ENCODE measurements at places on chromosomes 1 and 21.

- DNase-seq = no peak
Measured at GRCh38 chr21:25643486-25643885, 4.4 kb downstream of the JAM2 start.

DNA sequence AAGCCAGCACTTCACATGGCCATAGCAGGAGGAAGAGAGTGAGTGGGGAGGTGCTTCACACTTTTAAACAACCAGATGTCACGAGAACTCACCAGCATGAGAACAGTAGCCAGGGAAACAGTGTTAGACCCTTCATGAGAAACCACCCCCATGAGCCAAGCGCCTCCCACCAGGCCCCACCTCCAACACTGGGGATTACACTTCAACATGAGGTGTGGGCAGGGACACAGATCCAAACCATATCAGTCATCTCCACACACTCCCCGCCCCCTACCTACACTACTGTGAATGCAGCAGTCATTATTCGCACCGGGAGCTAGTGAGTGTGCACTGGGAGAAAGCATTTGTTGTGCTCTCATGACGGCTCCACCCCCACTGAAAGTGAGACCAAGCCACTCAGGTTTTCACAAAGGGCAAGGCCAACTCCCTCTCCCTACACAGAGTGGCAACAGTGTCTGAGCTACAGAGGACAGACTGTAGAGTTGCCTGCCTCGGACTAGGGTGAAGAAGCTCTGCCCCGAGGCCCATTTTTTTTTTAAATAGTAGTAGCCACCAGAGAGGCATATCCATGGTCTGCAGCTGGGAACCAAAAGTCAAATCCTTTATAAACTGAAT lies 125.6 kb downstream of the BARHL2 start:
- no peak for DNase-seq

- no peak for DNase-seq
Measured at GRCh38 chr21:42734323-42734971, 81.0 kb downstream of the PDE9A start.

DNA sequence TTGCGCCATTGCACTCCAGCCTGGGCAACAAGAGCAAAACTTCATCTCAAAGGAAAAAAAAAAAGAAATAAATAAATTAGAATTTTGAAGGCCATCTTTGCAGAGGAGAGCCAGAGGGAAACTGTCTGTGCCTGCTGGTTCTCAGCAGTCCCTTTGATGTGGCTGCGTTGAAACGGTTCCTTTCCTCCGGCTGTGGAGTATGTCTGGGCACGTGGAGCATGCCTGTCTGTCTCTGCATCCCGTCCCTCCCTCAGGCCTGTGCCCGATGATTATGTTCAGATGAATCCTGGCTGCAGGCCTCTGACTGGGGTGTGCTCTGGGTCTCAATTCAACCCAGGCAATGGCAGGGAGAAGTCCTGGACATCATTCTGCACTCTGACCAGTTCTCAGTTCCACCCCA lies 33.4 kb downstream of the KIAA1614 start:
- no peak for DNase-seq

- DNase-seq = no peak
Measured at GRCh38 chr21:46385846-46386733, 62.1 kb downstream of the PCNT start.

- DNase-seq = no peak
Measured at GRCh38 chr1:161817176-161817730, 51.1 kb downstream of the ATF6 start.

DNA sequence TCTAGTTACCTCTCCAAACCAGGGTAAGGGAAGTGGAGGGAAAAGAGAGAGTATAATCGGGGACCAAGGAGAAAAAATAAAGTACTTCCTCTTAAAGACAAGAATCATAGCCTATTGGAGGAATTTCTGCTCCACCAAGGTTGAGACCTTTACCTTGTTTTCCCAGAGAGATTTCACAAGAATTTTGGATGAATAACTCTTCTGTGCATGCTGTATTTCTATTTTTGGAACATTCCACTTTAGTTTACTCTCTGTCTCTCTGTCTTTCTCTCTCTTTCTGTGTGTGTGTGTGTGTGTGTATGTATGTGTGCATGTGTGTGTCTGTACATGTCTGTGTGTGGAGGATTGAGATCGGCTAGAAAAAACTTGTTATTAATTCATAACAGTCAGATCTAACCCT lies 318.4 kb upstream of the RGS18 start:
- no peak for DNase-seq
